Lung (tissue), 17 donors: ENCODE measurements at places on chromosomes 12 and 14. TPM values are rescaled to one million over a fixed set of nuclear protein-coding genes. Genes with fewer than 3 reads are reported as not detected.

DNA sequence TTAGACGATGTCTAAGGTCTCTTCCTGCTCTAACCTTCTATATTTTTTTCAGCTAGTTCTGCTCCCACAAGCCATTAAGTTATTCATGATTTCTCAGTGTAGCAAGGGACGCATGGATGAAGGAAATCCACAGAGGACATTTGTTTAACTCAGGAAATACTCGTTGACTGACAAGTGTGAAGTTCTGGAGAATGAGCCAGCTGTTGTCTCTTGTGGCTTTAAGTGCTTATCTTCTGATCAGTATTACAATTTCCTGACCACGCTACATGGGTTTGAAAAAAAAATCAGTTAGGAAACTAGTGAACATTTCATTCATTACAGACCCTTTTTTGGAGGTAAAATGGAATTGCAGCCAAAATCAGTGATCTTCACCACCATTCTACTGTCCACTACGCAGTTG, 53.1 kb downstream of the GUCY2C start:
- H3K27me3 ChIP-seq: no peaks in the 10 kb centered on the region
- no peaks in the 10 kb centered on the region for H3K36me3 ChIP-seq
- no peak overlapping the region for H3K4me3 ChIP-seq
- DNase-seq: peak; percentile 37
- H3K27ac ChIP-seq: no peak overlapping the region

GRCh38 chr12:127620735-127621355, 646.1 kb upstream of the TMEM132C start:
- no peaks in the 10 kb centered on the region for H3K27me3 ChIP-seq
- no peaks in the 10 kb centered on the region for H3K4me1 ChIP-seq
- H3K36me3 ChIP-seq: no peaks in the 10 kb centered on the region
- H3K4me3 ChIP-seq: no peak overlapping the region
- no peak overlapping the region for H3K27ac ChIP-seq

DNA sequence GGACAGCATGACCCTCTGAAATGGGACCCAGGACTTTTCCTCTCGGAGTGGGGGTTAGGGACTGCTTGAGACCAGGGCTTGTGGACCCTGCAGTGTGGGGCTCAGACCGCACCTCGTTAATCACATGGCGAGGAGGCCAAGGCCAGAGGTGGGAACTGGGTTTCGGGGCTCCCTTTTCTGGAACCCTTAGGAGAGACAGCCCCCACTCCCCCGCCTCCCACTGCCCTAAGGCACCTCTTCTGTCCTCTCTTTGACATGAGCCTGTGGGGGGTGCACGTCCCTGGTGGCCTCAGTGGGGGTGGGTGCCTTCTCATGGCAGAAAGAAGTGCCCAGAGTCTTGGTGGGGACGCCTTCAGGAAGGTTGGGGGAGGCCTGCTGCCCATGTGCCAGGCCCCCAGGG, 24.3 kb downstream of the RTL1 start:
- no peak overlapping the region for H3K4me3 ChIP-seq
- DNase-seq: no peak
- H3K27me3 ChIP-seq: no peaks in the 10 kb centered on the region
- H3K36me3 ChIP-seq: no peaks in the 10 kb centered on the region
- H3K4me1 ChIP-seq: no peaks in the 10 kb centered on the region

DNA sequence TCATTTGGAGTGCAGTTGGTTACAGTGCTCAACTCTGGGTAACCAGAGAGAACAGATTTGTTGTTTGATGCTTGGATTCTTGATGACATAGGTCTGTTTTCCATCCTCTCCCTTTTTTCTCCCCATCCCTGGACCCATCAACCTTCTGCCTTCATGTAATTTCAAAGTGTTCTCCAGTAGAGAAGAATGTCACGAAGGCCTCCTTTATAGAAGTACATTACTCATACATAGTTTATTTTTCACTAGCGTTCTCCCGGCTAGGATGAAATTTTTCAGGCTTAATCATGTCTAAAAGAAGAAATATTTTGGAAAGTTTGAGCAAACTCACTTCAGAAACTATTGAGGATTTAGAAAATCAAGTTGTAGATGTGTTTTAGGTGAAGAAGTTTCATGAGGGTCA, 20.9 kb upstream of the APPL2 start:
- H3K27ac ChIP-seq: no peak overlapping the region
- no peaks in the 10 kb centered on the region for H3K4me1 ChIP-seq
- no peaks in the 10 kb centered on the region for H3K36me3 ChIP-seq
- no peak overlapping the region for H3K4me3 ChIP-seq
- H3K27me3 ChIP-seq: no peaks in the 10 kb centered on the region

GRCh38 chr12:118011377-118011776, 5.1 kb upstream of the RFC5 start:
- H3K27me3 ChIP-seq: no peaks in the 10 kb centered on the region
- no peaks in the 10 kb centered on the region for H3K4me1 ChIP-seq
- no peak overlapping the region for H3K27ac ChIP-seq
- no peak for DNase-seq

GRCh38 chr14:85040046-85040685, 489.8 kb upstream of the FLRT2 start:
- DNase-seq: peak; percentile 56
- no peaks in the 10 kb centered on the region for H3K27me3 ChIP-seq
- H3K4me1 ChIP-seq: no peaks in the 10 kb centered on the region
- no peak overlapping the region for H3K27ac ChIP-seq

DNA sequence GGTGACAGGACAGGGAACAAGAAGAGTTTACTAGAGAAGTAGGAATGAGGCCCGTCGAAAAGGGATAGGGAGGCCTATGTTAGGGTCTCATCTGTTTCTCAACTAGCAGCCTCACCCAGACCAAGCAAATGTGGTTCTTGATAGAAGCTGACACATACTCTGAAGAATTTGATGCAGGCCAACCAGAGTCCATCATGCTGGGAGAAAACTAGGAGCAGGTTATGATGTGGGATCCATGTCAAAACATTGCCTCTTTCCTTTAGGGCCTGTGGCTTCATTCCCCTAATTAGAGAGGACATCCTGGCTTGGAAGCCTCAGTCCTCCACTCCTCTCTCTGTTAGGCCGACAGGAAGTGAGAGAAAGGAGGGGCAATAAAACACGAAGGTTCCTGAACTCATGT, 122.8 kb downstream of the NTF3 start:
- H3K4me1 ChIP-seq: no peaks in the 10 kb centered on the region
- no peaks in the 10 kb centered on the region for H3K36me3 ChIP-seq
- H3K27me3 ChIP-seq: no peaks in the 10 kb centered on the region
- H3K27ac ChIP-seq: no peak overlapping the region
- no peak overlapping the region for H3K4me3 ChIP-seq
- DNase-seq: no peak

GRCh38 chr14:38202444-38203191, 5.1 kb upstream of the SSTR1 start:
- peaks cover 4% of the 10 kb centered on the region for H3K27me3 ChIP-seq
- H3K27ac ChIP-seq: no peak overlapping the region
- DNase-seq: no peak
- H3K4me1 ChIP-seq: peaks cover 16% of the 10 kb centered on the region
- H3K36me3 ChIP-seq: no peaks in the 10 kb centered on the region

DNA sequence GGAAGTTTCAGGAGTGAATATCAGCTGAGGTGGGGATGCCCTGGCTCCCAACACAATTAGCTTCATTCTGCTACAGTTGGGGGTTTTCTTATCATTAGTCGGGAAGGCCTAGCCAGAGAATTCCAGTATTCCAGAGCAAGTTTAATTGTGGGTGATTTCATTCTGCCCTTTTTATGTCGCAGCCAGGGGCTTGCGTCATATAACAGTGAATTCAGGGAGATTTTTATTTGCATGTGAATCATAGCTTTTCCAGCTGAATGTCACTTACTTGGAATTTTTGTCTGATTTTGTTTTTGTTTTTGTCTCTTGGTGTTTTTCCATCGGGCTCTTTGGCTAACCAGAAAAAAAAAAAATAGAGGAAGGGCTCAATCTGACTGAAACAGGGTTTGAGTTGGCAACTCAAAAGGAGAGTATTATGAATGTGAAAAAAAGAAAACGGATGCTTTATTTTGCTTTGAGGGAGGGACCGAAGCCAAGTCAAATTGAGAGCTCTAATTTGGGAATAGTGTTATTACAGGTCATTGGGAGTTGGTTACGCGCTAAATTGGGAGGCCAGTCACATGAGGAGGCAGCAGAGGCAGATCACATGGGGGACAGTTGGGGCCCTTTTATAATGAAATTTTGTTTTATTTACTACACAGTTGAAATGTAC, 119.4 kb downstream of the SAMD4A start:
- no peaks in the 10 kb centered on the region for H3K4me1 ChIP-seq
- no peaks in the 10 kb centered on the region for H3K27me3 ChIP-seq
- peak; percentile 61 for DNase-seq
- H3K4me3 ChIP-seq: no peak overlapping the region
- peak overlapping the region; percentile 89 for H3K27ac ChIP-seq
- H3K36me3 ChIP-seq: no peaks in the 10 kb centered on the region

- DNase-seq: no peak
- H3K27me3 ChIP-seq: no peaks in the 10 kb centered on the region
- H3K4me1 ChIP-seq: no peaks in the 10 kb centered on the region
- H3K27ac ChIP-seq: no peak overlapping the region
Observed at GRCh38 chr12:93595351-93595750, 22.9 kb downstream of the SOCS2 start.

DNA sequence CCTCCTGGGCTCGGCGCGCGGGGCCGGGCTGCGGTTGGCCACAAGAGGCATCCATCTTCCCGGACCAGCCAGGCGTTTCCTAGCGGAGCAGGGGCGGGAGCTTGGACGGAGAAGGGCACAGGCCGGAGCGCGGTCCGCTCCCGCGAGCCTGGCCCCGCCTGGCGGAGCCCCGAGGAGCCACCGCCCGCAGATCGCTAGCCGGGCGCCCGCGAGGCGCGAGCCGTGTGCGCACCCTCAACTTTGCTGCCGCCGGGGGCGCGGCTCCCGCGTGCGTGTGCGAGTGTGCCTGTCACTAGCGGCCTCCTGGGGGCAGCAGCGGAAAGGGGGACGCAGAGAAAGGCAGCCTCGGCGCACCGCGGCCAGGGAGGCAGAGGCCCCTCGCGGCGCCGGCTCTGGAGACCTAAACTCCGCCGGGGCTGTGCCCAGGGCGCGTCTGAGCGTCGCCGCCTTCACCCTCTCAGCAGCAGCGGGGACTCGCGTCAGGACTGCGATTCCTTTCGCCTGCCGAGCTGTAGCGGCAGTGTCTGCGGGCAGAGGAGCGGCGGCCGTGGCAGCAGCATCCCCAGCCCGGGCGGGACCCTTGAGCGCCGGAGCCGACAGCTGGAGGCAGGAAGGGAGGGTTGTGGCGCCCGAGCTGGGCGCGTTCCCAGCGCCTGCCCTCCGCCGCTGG, 644 bp upstream of the SRGAP1 start:
- no peaks in the 10 kb centered on the region for H3K27me3 ChIP-seq
- H3K36me3 ChIP-seq: no peaks in the 10 kb centered on the region
- peak overlapping the region; percentile 92 for H3K27ac ChIP-seq
- peak overlapping the region; percentile 69 for H3K4me3 ChIP-seq
- H3K4me1 ChIP-seq: peaks cover 2% of the 10 kb centered on the region

GRCh38 chr12:101876322-101876860, 989 bp upstream of the DRAM1 start:
- peak overlapping the region; percentile 84 for H3K27ac ChIP-seq
- no peak for DNase-seq
- peak overlapping the region; percentile 87 for H3K4me3 ChIP-seq
- H3K36me3 ChIP-seq: no peaks in the 10 kb centered on the region

DNA sequence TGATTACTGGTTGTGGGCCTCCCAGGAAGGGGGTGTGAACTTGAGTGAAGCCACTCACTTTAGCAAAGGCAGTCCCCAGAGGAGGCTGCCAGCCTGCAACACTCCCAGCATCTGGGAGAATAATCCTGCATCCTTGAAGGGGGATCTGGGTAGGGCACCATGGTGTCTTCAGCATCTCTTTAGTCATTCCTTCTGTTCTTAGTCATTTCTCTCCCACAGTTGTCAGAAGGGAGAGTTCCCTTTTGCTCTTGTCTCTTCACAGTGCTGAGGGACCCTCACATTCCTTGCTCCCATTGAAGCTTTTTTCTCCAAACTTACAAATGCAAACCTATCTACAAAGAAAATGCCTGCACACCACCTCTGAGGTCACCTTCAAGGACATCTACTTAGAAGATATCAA, 48.1 kb upstream of the CIT start:
- H3K4me3 ChIP-seq: no peak overlapping the region
- H3K27me3 ChIP-seq: no peaks in the 10 kb centered on the region
- DNase-seq: no peak
- no peak overlapping the region for H3K27ac ChIP-seq
- H3K36me3 ChIP-seq: no peaks in the 10 kb centered on the region
- H3K4me1 ChIP-seq: no peaks in the 10 kb centered on the region

- H3K27ac ChIP-seq: no peak overlapping the region
- no peaks in the 10 kb centered on the region for H3K27me3 ChIP-seq
- DNase-seq: no peak
- H3K4me3 ChIP-seq: no peak overlapping the region
- no peaks in the 10 kb centered on the region for H3K36me3 ChIP-seq
Observed at GRCh38 chr12:92568691-92569090, 134.1 kb upstream of the PLEKHG7 start.

GRCh38 chr12:132513070-132513398, 23.1 kb downstream of the FBRSL1 start:
- H3K4me3 ChIP-seq: no peak overlapping the region
- no peaks in the 10 kb centered on the region for H3K4me1 ChIP-seq
- H3K27me3 ChIP-seq: no peaks in the 10 kb centered on the region
- DNase-seq: no peak

GRCh38 chr12:2649201-2650030, 145.4 kb upstream of the FKBP4 start:
- peaks cover 3% of the 10 kb centered on the region for H3K27me3 ChIP-seq
- H3K4me3 ChIP-seq: no peak overlapping the region
- peaks cover 16% of the 10 kb centered on the region for H3K4me1 ChIP-seq
- peak; percentile 19 for DNase-seq
- H3K27ac ChIP-seq: no peak overlapping the region

DNA sequence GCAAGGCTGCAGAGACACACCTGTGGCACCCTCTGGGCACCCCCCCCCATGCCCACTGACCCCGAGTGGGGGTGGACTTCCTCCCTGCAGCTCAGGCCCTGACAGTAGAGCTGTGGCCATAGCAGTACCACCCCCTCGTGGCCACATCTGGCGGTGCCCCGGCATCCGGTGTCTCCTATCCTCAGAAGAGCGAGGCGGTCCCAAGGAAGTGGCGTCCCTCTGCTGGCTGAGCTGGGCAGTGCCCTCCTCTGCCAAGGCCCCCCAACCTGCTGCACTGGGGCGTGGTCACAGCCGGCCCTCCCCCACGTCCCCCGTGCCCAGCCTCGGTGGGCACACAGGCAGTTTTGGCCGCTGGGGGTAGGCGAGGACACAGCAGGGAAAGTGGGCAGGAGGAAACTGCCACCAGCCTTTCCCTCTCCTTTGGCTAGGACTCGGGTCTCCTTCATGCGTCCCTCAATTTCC, 6.0 kb upstream of the SLC6A12 start:
- DNase-seq: peak; percentile 44
- no peaks in the 10 kb centered on the region for H3K36me3 ChIP-seq
- no peak overlapping the region for H3K4me3 ChIP-seq
- no peak overlapping the region for H3K27ac ChIP-seq
- no peaks in the 10 kb centered on the region for H3K27me3 ChIP-seq

GRCh38 chr12:99138393-99138792, 493.3 kb downstream of the APAF1 start:
- H3K4me3 ChIP-seq: no peak overlapping the region
- H3K27me3 ChIP-seq: no peaks in the 10 kb centered on the region
- no peak for DNase-seq
- H3K36me3 ChIP-seq: no peaks in the 10 kb centered on the region

The IAPP gene
- not detected for total RNA-seq

The ART4 gene
- 1.1 TPM for total RNA-seq

The OR4E2 gene
- total RNA-seq: not detected

The PRB3 gene
- 0.49 TPM for total RNA-seq

The CNTN1 gene
- 1.8 TPM for total RNA-seq

The KRT74 gene
- total RNA-seq: not detected
